Ovary (tissue), 10 donors: ENCODE measurements at places on chromosomes 1 and 21. TPM values are rescaled to one million over a fixed set of nuclear protein-coding genes. Genes with fewer than 3 reads are reported as not detected.
A peak's percentile ranks its signal among the peaks of the same experiment; 100 is the strongest.

DNA sequence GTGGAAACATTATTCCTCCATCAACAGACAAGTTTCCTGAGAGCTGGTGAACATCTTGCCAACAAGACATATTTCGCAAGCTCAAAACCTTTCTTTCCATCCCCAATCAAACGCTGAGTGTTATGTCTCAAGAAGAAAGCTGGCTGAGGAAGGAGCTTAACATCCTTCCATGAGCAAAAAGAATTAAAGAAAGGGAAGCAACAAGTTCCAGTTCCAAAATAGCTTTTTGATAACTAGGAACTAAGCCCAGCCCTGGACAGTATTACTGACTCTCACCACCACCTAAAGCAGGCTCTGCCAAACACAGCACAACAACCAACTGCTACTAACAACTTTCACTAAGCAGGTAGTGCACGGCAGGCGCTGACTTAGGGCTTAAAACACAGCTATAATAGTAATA lies 50.2 kb downstream of the CAPZB start:
- peaks cover 53% of the 10 kb centered on the region for H3K4me1 ChIP-seq
- peak overlapping the region; percentile 95 for H3K27ac ChIP-seq
- no peaks in the 10 kb centered on the region for H3K27me3 ChIP-seq
- no peak for DNase-seq
- no peaks in the 10 kb centered on the region for H3K36me3 ChIP-seq
- H3K4me3 ChIP-seq, result no peak overlapping the region

DNA sequence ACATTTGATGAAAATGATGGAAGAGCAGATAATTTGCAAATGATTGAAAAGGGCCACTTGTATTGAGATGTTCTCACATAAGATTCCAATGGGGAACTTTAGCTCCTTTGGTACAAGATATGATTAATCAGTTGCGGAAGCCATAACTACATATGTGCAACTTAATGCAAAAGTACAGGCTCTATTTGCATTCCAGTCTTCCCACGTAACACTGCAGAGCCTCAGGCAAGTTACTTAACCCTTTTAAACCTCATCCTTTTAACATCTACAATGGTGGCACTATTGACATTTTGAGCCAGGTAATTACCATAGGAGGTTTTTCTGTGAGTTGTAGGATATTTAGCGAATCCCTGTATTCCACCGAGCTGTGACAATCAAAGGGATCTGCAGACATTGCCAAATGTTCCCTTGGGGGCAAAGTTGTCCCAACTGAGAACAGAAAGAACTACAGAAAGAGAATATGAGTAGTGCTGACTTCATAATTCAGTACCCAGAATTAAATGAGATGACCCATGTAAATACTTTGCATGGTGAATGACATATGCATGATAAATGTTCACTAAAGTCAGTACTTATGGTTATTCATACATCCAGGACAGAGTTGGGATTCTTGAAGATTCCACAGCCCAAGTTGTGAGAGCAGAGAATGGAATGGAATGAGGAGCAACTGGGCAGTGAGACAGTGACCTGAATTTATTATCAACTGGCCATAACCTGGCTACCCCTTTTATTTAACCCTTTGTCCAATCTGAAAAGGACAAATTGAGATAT lies 62.6 kb downstream of the SPAG17 start:
- DNase-seq, result no peak
- no peaks in the 10 kb centered on the region for H3K27me3 ChIP-seq
- H3K27ac ChIP-seq, result no peak overlapping the region
- no peak overlapping the region for H3K4me3 ChIP-seq
- peaks cover 2% of the 10 kb centered on the region for H3K4me1 ChIP-seq

GRCh38 chr1:237891979-237892378 lies 1.3 kb upstream of the ZP4 start:
- H3K27me3 ChIP-seq, result no peaks in the 10 kb centered on the region
- H3K36me3 ChIP-seq, result no peaks in the 10 kb centered on the region
- H3K27ac ChIP-seq, result no peak overlapping the region
- no peaks in the 10 kb centered on the region for H3K4me1 ChIP-seq
- no peak overlapping the region for H3K4me3 ChIP-seq
- no peak for DNase-seq

DNA sequence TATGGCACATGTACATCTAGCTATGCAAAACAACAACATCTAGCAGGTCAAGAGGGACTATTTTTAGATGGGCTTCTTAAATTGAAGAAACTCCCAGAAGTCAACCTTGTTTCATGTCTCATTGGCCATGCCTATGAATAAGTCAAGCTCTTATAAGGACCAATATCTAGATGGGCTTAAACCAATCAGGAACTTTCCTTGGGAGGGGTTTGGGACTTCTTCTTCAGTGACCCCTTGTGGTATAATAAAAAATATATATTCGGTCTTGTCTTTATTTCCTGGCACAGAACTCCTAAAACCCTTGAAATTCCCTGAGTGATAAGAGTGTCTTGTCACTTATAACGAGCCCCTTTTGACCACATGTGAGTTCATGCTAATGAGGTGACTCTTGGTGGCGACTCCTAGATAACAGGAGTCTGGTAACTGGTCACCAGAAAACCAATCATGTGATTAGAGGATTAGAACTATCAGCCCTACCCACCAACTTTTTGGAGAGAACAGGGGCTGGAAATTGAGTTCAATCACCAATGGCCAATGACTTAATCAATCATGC lies 218.3 kb downstream of the HHIPL2 start:
- no peak overlapping the region for H3K4me3 ChIP-seq
- DNase-seq, result no peak
- H3K27me3 ChIP-seq, result no peaks in the 10 kb centered on the region
- no peak overlapping the region for H3K27ac ChIP-seq
- no peaks in the 10 kb centered on the region for H3K4me1 ChIP-seq

GRCh38 chr21:29616209-29616751 lies 317.6 kb downstream of the BACH1 start:
- no peaks in the 10 kb centered on the region for H3K36me3 ChIP-seq
- no peak overlapping the region for H3K27ac ChIP-seq
- H3K4me1 ChIP-seq, result no peaks in the 10 kb centered on the region
- DNase-seq, result no peak

GRCh38 chr1:235017719-235018118 lies 110.9 kb downstream of the TOMM20 start:
- H3K4me1 ChIP-seq, result peaks cover 3% of the 10 kb centered on the region
- no peaks in the 10 kb centered on the region for H3K27me3 ChIP-seq
- no peaks in the 10 kb centered on the region for H3K36me3 ChIP-seq
- no peak overlapping the region for H3K27ac ChIP-seq
- no peak overlapping the region for H3K4me3 ChIP-seq

DNA sequence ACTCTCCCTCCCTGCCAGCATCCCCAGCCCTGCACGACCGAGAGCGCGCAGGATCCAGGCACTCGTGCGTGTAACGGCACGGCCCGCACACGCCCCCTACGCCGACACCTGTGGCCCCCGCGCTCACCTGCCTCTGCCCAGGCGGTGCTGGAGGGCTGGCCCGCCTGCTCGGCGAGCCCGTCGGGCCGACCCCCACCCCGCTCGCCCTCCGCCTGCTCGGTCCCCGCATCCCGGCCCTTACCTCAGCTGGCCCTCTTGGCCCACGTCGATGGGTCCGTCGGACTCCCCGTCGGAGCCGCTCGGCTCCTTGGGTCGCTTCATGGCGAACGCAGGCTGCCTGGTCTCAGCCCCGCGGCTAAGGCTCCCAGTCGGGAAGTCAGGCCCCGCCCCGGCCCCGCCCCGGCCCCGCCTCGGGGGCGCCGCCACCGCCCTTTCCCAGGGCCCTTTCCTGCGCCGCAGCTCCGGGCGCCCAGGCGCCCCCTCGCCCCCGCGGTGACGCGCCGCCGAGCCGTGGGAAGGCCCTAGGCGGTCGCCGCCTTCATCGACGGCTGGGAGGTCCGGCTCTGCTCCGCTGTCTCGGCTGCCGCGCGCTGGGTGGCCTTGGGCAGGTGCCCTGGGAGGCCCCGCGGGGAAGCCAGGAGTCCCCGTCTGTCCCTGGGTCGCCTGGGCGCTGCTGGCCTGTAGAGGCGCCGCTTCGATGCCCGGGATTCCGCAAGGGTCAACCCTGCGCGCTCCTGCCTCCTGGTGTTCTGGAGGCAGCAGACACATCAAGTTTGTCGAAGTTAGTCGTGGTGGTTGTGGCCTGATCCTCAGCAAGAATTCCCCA lies at the start of gene HEYL:
HEYL (minus strand) TSS at position 339 of the 826 bp plus-strand sequence; CDS start at position 321, 18 bp downstream.
- no peaks in the 10 kb centered on the region for H3K36me3 ChIP-seq
- H3K27me3 ChIP-seq, result no peaks in the 10 kb centered on the region
- H3K27ac ChIP-seq, result no peak within 1 kb of the TSS
- DNase-seq, result peak; percentile 42

DNA sequence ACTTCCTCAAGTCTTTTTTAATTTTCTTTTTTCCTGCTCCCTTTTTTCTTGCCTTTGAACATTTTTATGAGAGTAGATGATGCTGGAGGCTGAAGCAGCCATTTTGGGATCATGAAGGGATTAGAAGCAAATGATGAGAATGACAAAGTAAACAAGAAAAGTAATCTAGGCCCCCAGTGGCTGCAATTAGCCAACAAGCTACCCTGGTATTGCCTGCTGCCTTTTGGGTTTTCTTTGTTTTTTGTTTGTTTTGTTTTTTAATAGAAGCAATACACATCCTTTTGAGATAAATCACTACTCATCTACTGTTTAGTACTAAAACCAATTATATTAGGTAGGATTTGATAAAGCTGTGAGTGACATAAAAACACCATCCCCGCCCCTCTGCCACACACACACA lies 280.7 kb upstream of the ADGRL2 start:
- H3K27ac ChIP-seq, result no peak overlapping the region
- no peak overlapping the region for H3K4me3 ChIP-seq
- no peaks in the 10 kb centered on the region for H3K36me3 ChIP-seq
- no peak for DNase-seq

- no peaks in the 10 kb centered on the region for H3K4me1 ChIP-seq
- no peak for DNase-seq
- no peaks in the 10 kb centered on the region for H3K27me3 ChIP-seq
- H3K4me3 ChIP-seq, result no peak overlapping the region
- H3K27ac ChIP-seq, result no peak overlapping the region
These were observed 23.5 kb upstream of the DEGS1 start for GRCh38 chr1:224159541-224159940.

GRCh38 chr1:220696863-220697231 lies 6.7 kb downstream of the C1orf115 start:
- DNase-seq, result no peak
- no peaks in the 10 kb centered on the region for H3K36me3 ChIP-seq
- H3K4me3 ChIP-seq, result no peak overlapping the region
- no peaks in the 10 kb centered on the region for H3K4me1 ChIP-seq

GRCh38 chr1:243497939-243498681 lies 242.3 kb downstream of the SDCCAG8 start:
- H3K36me3 ChIP-seq, result no peaks in the 10 kb centered on the region
- H3K27ac ChIP-seq, result no peak overlapping the region
- H3K27me3 ChIP-seq, result no peaks in the 10 kb centered on the region
- H3K4me3 ChIP-seq, result no peak overlapping the region
- H3K4me1 ChIP-seq, result no peaks in the 10 kb centered on the region

GRCh38 chr1:23400324-23401114 lies 24.0 kb downstream of the TCEA3 start:
- no peaks in the 10 kb centered on the region for H3K27me3 ChIP-seq
- peak overlapping the region; percentile 34 for H3K27ac ChIP-seq
- no peak for DNase-seq
- peaks cover 8% of the 10 kb centered on the region for H3K4me1 ChIP-seq

DNA sequence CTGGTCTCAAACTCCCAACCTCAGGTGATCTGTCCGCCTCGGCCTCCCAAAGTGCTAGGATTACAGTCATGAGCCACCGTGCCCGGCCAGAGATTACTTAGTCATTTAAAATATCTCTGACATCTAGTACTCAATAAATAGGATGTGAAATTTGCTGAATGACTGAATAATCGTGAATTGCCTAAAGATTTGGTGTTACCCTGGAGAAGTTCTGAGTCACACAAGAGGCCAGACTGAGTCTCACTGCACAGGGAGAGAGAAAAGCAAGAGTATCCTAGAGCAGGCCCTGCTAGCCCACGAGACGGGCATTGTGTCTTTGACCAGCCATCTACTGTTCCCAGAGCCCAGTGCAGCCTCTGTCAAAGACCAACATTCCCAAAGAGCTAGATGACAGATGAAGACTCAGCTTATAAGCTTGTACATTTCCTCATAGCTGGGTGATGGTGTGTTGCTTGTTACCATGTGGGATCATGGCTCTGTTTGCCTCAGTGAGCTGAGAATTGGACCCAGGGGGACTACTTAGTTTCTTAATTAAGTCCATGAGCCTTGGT lies 5.6 kb upstream of the EIF4G3 start:
- H3K27me3 ChIP-seq, result no peaks in the 10 kb centered on the region
- DNase-seq, result no peak
- H3K27ac ChIP-seq, result no peak overlapping the region
- H3K36me3 ChIP-seq, result no peaks in the 10 kb centered on the region
- no peak overlapping the region for H3K4me3 ChIP-seq
- no peaks in the 10 kb centered on the region for H3K4me1 ChIP-seq

DNA sequence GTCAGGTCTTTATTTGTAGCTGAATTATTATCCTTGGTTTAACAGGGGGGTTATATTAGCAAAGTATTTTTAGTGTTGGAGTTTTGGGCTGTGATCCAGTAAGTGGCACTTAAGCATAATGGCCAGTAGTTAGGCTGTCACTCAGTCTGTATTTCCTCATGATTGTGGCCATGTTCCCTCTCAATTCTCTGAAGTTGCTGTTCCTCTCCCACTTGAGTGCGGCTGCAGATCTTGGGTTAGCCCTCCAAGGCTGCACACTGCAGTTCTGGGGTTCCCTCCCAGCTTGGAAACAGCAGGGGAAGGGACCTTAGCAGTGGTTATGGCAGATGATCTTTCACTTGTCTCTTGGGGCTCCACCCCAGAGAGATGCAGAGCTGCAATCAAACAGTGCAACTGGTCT lies 23.2 kb upstream of the DENND1B start:
- H3K36me3 ChIP-seq, result no peaks in the 10 kb centered on the region
- DNase-seq, result no peak
- H3K27ac ChIP-seq, result no peak overlapping the region
- H3K4me1 ChIP-seq, result no peaks in the 10 kb centered on the region

DNA sequence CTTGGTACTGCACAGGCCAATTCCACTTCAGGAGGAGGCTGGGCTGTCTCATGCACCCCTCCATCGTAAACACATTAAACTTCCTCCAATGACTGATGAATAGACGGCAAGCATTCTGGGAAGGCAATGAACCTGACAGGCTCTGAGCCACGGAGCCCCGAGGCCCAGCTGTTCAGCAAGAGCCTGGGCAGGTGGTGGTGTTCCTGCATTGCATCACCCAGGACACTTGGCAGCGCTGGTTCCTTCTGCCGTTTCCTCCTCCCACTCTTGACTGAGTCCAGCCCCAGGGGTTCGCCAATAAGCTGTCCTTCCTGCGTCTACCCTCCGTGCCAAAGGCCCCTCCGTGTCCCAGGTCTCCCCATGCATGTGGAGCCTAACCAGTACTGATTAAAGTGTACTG lies 109.8 kb downstream of the JAK1 start:
- DNase-seq, result peak; percentile 54
- no peaks in the 10 kb centered on the region for H3K4me1 ChIP-seq
- H3K27me3 ChIP-seq, result no peaks in the 10 kb centered on the region
- no peak overlapping the region for H3K27ac ChIP-seq
- H3K4me3 ChIP-seq, result no peak overlapping the region

FLG gene
- not detected for total RNA-seq

ESPN gene
- 0.63 TPM for total RNA-seq

SLAMF7 gene
- total RNA-seq, result 3.7 TPM

TEDDM1 gene
- total RNA-seq, result not detected

TRIM45 gene
- 7.7 TPM for total RNA-seq
